Stimulated activated CD8-positive, alpha-beta memory T cell treated with anti-CD3 and anti-CD28 coated beads, Interleukin-7, amount 100 ng/mL, for 48 hours (primary cell): ENCODE measurements at places on chromosomes 7 and 10.
A peak's percentile ranks its signal among the peaks of the same experiment; 100 is the strongest.

DNA sequence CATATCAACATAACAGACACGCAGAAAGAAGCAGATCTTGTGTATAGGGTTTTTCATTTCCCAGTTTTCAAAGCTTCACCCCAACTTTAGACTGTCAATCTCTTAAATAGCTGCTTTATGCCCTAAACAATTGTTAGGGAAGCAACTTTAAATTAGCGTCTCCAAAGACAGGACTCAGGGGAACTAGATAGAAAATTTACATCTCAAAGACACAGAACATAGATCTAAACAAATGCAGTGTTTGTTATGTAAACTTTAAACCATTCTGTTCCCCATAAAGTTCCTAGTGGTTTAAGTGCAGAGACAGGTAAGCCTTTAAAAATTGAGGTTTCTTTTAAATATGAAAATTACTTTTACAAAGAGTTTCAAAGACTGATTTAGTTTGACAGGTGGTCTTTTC is 379.2 kb upstream of the GHITM start:
- DNase-seq = no peak

DNA sequence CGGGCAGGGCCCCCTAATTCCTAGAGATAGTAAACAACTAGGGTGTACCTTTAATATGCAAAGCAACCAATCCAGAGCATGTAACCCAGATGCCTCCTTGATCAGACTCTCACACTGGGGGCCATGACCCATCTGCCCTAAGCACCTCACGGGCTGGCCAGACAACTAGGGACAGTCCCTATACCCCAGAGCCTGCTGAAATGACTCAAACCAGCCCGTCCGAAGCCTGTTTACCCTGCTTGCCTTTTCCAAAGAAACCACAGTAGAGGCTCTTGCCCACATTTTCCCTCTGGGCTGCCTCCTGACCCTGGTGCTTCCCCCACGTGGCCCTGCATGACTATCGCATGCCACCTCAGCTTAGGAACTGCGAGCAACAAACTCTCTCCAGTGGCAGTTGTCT is 46.2 kb downstream of the RGS10 start:
- DNase-seq = peak; percentile 52

DNA sequence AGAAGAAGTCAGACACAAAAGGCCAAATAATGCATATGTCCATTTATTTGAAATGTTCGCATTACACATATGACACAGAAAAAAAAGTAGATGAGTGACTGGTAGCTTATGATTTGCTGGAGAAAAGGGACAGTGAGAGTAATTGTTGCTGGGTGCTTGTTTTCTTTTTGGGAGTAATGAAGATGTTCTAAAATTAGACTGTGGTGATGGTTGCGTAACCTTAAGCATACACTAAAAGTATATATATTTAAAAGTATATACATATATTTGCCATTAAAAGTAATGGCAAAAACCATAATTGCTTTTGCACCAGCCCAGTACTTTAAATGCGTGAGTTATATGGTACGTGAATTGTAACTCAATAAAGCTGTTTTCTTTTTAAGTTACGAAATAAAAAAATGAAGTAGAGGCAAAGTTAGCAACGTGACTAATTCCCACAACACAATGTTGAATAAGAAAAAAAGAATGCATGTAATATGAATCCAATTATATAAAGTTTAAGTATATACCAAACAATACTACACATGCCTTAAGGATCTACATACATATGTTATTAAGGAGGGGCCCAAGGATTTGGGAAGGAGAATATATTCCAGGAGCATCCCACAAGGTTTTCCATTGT is 360.4 kb upstream of the CELF2 start:
- DNase-seq = no peak

- DNase-seq = no peak
Observed at GRCh38 chr10:97525086-97525485, 26.4 kb downstream of the UBTD1 start.

DNA sequence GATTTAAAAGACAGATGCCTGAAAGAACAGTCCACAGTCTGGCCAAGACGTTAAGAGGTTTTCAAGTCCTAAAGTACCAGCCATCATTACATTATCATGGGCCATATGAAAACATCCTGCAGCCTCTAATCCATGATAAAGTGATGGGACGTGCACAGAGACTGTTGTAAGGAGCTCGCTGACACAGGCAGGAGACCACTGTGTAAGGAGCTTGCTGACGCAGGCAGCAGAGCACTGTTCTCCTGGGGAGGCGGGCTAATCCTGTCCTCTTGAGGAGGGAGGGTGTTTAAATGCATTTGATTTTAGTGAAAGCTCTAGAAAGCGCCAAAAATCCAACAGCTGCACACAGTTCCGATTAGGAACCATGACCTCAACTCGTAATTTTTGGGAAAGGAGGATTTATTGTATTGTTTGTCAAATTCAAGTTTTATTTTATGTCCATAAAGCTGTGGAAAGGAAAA is 16.9 kb downstream of the SVIL start:
- no peak for DNase-seq

- no peak for DNase-seq
Observed at GRCh38 chr10:89053555-89053954, 63.0 kb downstream of the FAS start.

GRCh38 chr7:128924707-128925588 is 12.8 kb upstream of the IRF5 start:
- DNase-seq = no peak

GRCh38 chr10:61464461-61465170 is 11.4 kb upstream of the TMEM26 start:
- no peak for DNase-seq

GRCh38 chr10:79244841-79245504 is 102.3 kb upstream of the PPIF start:
- no peak for DNase-seq
